ENCODE measurements at places on chromosomes 13 and 19. TPM values are rescaled to one million over a fixed set of nuclear protein-coding genes. Genes with fewer than 3 reads are reported as not detected.

- DNase-seq, result peak; percentile 41
Observed at GRCh38 chr13:51154029-51154555, 43.0 kb upstream of the C13orf42 start.

- peak; percentile 50 for DNase-seq
Observed at GRCh38 chr19:17766543-17767131, 15.4 kb downstream of the FCHO1 start.

GRCh38 chr19:18310118-18310909 lies 12.6 kb downstream of the LSM4 start:
- DNase-seq, result no peak

GRCh38 chr19:54574527-54575056 lies 1.0 kb downstream of the LILRA2 start:
- no peak for DNase-seq

- no peak for DNase-seq
Observed at GRCh38 chr13:34748596-34748995, 193.5 kb upstream of the NBEA start.

GRCh38 chr13:66427458-66427861 lies 802.7 kb downstream of the PCDH9 start:
- DNase-seq, result no peak

DNA sequence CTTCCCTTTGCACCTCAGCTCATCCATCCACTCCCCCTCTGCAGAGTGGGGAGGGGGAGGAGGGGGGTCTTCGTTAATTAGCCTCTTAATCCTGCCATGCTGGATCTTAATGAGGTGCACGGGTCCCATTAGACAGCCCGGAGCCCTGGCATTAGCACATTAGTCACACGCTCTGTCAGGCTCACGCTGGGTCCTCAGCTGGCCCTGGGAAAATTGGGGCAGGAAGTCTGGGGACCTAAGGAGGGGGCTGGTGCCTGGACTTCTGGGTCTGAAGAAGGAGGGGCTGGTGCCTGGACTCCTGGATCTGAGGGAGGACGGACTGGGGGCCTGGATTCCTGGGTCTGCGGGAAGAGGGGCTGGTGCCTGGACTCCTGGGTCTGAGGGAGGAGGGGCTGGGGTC lies 444 bp upstream of the NCCRP1 start:
- DNase-seq, result no peak

DNA sequence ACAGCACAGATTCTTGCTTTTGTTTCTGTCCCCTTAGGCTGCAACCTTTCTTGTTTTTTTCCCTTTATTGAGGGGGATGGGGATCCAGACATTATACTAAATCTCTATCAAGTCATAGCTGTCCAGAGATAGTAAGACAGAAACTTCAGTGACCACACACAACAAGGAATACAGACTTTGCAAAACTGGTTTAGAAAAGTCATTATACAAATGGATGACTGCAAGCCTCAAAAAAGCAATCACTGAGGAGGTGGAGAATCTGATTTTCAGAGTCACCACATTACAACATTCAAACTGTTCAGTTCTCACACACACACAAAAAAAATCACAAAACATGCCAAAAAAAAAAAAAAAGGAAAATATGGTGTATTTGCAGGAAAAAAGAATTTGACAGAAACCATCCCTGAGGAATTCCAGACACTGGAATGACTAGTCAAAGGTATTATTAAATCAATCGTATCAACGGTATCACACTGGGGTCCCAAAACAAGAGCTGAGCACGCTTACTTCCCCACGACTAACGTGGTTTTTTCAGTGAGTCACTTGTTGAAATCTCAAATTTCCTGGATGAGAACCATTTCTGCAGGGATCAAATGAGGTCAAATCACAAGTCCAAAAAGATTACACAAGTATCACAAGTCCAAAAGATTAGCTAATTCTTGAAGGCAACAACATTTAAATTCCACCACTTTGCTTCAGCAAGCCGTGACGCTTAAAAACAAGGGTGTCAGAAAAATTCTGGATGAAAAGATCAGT lies 41.2 kb downstream of the USP12 start:
- no peak for DNase-seq

- peak; percentile 55 for DNase-seq
Observed at GRCh38 chr13:48586591-48587103, 53.8 kb upstream of the RCBTB2 start.

GRCh38 chr19:41324921-41325639 lies 15.1 kb downstream of the CCDC97 start:
- DNase-seq, result no peak

DNA sequence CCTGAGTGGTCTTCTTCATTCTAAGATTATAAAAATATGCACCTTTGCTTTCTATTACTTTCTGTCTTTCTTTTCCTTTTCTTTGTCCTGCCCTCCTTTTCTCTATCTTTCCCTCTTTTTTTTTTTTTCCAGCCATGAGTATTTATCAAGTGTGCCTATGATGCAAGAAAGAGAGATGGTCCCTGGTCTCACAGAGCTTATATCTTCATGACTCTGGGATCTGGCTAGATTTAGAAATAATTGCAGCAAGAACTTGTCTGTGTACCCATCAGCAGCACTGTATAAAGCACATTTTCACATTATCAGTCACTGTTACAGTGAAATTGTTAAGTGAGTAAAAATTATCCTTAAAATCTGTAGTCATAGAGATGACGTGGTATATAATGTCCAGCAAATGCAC lies 31.6 kb upstream of the GAS6 start:
- no peak for DNase-seq

GRCh38 chr19:38667661-38668171 lies 20.3 kb downstream of the ACTN4 start:
- no peak for DNase-seq

- no peak for DNase-seq
Observed at GRCh38 chr13:66430269-66430668, 799.9 kb downstream of the PCDH9 start.

DNA sequence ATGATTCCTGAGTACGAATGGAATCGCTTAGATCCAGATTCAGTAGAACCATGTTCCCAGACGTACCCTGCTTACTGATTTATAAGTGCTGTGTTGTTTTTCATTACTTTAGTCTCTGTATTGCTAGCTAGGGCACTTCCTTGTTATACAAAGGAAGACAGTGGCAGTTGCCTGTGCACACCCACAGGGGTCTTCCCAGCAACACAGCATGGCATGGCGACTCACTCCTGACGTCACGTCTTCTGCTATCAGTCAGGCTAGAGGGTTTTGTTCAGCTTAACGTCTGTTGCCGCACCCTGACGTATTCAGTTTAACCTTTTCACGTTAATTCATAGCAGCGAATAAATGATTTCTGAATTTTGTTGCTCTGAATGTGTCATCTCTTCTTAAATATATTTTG lies 295.1 kb downstream of the MYO16 start:
- no peak for DNase-seq

GRCh38 chr13:68745502-68745901 lies 1362.1 kb upstream of the ATXN8OS start:
- no peak for DNase-seq

- no peak for DNase-seq
Observed at GRCh38 chr19:52094526-52095130, 937 bp downstream of the ZNF841 start.

DNA sequence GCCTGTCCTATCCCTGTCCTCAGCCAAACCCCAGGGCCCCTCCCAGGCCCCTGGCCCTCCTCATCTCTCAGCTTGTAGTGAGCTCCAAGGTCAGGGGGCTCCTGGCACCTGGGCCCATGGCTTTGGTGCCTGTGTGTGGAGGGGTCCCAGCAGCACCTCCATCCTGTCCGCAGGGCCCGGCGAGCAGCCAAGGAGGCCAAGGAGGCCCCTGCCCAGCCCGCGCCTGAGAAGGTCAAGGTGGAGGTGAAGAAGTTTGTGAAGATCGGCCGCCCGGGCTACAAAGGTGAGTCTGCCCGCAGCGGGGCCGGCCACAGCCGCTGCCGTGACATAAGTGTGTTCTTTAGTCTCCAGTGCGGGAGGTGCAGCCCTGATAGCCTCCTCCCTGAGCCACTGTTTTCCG lies 3.9 kb upstream of the AMH start:
- DNase-seq, result no peak

DNA sequence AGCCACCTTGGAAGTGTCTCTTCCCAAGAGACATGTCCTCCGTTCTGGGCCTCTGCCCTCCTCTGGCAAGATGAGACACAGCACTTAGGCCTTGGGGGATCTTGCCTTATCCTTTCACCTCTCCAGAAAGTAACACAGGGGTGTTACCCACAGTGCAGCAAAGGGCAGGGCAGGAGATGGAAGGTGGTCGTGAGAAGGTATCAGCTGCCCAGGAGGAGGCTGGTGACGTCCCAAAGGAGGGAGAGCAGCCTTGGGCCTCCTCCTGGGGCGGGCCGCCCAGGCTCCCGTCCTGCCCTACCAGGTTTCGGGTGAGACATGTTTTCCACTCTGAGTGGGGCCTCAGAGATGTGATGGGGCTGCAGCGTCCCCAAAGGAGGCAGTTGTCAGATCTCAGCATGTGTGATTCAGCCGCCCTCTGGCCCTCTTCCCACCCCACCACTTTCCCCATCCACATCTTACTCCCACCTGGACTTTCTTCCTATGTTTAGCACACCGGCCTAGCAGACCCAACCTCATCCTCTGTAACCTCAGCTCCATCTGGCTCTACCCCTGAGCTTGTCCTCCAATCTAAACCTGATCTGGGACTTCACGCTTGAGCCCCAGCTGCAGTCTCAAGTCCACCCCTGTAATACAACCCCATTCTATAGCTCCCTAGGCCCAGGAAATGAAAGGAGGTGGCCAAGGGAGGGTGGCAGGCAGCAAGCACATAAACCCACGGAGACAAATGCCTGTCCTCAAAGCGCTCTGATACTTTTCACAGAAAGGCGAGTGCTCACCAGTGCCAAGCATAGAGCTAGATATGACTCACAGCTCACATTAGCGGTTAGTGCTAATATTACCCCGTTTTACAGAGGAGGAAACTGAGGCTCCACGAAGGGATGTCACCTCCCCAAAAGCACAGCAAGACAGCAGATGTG lies 9.3 kb downstream of the POU2F2 start:
- DNase-seq, result no peak

DNA sequence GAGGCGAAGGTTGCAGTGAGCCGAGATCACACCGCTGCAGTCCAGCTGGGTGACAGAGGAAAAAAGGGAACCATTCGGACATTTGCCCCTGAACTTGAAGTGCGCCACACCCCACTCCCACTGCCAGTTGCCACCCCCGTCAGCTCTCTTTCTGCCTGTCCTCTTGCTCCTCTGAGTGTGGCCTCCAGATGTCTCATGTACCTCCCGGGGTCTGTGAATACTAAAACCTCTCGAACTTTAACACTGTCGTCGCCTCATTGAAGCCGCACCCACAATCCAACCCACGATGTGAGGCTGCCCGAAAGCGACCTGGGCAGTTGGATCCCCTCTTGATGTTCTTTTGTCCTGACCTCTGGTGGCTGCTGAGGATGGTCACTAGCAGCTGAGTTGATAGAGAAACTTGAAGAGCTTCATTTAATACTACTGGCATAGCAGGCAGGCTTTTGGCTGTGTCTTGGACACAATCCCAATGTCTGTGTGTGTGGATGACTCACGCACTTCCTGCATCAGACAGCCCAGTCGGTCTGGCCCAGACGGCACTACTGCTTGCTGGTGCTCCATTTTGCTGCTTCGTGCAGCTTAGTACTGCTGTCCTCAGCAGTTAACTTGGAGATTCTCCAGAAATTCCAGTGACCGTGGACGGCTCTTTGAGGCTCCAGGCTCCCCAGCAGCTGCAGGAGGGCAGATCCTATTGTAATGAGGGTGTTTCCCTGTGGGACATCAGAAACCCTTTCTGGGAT lies 4.2 kb downstream of the FPR3 start:
- DNase-seq, result peak; percentile 98

DNA sequence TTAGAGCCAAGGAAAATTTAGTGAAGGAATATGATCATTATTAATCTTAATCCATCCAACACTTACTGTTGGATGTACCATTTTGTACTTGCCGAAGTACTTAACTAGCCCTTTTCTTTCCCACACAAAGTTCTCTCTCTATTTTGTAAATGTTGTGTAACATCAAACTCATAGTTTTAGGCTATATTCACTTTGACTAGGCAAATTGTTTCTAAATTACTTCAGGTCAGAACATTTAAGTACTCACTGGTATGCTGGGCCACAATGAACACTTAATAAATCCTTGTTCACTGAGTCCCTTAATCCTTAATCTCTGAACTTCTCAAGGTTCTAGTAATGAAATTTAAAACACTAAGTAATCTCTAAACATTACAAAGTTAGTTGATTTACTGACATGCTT lies 49.3 kb upstream of the EEF1AKMT1 start:
- DNase-seq, result no peak

DNA sequence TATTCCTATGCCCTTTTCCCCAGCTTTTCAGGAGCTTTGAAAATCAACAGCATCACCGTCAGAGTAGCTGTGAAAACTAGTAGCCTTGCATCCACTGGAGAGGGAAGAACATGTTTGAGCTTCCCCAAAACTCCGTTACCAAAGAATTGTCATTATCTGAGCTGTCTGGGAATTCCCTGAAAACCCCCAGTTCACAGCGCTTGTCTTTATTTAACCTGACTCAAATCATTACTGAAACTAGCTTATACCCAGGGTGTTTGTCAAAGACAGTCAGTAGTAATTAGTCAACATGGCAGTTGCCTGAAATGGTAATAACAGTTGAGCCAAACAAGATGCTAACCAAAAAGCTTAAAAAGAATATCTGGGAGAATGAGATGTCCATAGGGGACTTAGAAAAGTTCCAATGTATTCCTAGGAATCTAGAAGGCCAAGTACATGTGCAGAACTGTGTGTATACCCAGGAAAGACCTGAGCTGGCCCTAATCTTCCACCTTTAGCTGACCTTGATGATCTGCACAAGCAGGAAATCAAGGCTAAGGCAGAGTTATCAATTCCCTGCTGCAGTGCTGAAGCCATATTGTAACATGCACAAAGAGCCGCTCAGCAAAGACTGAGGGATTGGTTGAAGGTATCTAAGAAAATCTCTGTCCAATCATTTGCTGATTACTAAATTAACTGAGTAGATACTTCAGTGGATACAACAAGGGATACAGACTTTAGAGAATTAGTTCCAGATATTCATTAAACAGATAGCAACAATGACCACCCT lies 130.8 kb downstream of the KL start:
- no peak for DNase-seq

- DNase-seq, result no peak
Observed at GRCh38 chr13:36837354-36838092, 18.5 kb downstream of the RFXAP start.

CLEC4G gene
- total RNA-seq, result not detected

PLPP2 gene
- 9.0 TPM for total RNA-seq

APOC1 gene
- 1.8 TPM for total RNA-seq

NANOS3 gene
- total RNA-seq, result not detected

ZNF616 gene
- total RNA-seq, result 6.1 TPM

HSPB6 gene
- total RNA-seq, result 0.20 TPM

SLC39A3 gene
- 18.0 TPM for total RNA-seq

ZNF536 gene
- not detected for total RNA-seq

TNNI3 gene
- not detected for total RNA-seq

CA11 gene
- 2.3 TPM for total RNA-seq

PPP1R15A gene
- 35.6 TPM for total RNA-seq

ATG4D gene
- 12.5 TPM for total RNA-seq

TFPT gene
- total RNA-seq, result 22.8 TPM

IL4I1 gene
- 3.3 TPM for total RNA-seq

ZNF560 gene
- total RNA-seq, result 2.1 TPM

B3GNT3 gene
- total RNA-seq, result not detected

FFAR1 gene
- not detected for total RNA-seq

GDF15 gene
- 102 TPM for total RNA-seq

PRR12 gene
- 2.0 TPM for total RNA-seq

Data from pulmonary artery endothelial cell (primary cell).